ENCODE measurements at places on chromosomes 7 and 10.

GRCh38 chr7:92053312-92053711 lies 81.0 kb downstream of the CYP51A1 start:
- DNase-seq: no peak

GRCh38 chr7:29009947-29010346 lies 51.8 kb upstream of the TRIL start:
- no peak for DNase-seq

DNA sequence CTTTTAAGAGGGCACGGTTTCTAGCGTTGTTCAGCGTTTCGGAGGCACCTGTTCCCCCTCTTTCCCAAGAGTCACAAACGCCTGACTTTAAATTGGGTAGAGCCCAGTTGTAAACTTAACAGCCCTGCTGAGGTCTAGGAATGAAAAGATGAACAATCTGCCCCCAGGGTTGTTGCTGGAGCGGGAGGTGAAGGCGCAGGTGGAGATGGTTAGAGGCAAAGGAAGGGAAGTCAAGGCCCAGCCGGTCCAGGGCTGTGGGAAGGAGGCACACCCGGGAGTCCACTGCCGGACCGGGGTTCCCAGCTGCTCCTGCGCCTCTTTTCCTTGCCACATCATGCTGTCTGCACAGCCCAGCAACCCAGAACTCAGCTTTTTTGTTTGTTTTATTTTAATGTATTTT lies 770 bp downstream of the PRXL2A start:
- DNase-seq: no peak

DNA sequence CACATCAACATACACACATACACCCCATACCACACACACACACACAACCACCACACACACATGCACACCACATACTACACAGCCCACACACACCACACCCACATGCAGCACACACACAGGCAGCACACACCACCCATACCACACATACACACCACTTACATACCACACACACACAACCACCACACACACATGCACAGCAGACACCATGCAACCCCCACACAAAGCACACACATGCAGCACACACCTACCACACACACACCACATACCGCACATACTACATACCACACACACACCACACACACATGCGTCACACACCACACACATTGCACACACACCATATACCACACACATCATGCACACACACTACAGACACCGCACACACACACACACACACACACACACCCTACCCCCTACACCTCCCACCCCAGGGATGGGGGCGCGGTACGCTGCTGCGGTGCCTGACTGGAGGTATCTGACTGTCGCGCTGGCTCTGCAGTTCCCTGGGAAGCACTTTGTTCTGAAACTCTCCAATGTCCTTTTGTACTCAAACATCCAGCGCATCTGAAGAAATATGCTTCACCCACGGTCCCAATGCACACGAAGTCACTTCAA lies 5.4 kb upstream of the TRPV6 start:
- no peak for DNase-seq

DNA sequence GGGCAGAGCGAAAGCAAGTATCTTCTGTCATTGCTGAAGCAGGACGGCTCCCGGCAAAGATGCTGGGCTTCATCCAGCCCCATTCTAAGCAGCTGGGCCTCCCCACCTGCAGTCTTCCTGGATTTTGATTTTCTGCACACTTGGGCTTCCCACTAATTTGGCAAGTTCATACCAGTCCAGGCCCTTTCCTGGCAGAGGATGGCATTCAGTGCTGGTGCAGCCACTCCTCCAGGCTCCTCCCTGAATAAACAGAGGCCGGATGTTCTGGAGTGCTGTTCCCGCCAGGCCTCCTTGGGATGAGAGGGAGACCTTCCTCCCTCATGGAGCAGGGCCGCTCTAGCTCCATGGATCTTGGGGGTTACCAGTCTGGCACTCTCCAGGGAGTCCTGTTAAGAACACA lies 3.4 kb downstream of the BAG3 start:
- DNase-seq: no peak

GRCh38 chr10:108990441-108990840 lies 932.9 kb downstream of the XPNPEP1 start:
- no peak for DNase-seq

DNA sequence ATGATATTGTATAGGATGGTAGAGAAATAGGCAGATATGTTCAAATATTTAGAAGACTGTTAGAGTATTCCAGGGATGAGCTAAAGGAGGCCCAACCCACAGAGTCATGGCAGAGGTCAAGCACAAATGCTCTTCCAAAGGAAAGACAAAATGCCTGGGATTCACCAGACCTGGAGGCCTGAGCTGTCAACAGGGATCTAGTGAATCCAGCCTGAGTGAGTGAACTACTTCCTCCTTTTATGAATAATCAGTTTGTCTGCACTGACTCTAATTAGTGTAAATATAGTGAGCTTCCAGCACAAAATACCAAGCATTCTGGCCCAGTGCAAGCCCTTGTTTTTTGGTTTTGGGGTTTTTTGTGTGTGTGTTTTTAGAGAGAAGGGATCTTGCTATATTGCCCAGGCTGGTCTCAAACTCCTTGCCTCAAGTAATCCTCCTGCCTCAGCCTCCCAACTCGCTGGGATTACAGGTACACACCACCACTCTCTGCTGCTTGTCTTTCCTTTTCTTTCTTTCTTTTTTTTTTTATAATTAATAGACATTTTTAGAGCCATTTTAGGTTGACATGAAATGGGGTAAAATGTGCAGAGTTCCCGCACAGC lies 244.4 kb downstream of the SKIDA1 start:
- peak; percentile 58 for DNase-seq

GRCh38 chr10:60488111-60488669 lies 98.5 kb upstream of the ANK3 start:
- DNase-seq: no peak

DNA sequence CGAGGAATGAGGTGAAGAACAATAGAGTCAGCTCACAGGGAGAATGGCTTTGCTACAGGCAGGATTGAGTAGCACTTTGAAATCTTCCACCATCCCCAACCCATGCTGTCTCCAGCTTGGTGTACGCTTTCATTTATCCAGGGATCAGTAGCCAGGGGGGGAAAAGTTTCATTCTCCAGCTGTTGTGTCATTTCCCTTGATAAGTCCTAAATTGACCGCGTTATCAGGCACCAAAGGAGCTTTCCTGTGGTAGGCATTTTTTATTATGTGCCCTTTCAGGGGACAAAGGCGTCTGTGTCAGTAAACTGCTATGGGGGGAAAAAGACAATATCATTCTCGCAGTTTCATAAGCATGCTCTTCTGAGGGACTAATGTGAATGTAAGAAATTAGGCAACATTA lies 106.6 kb upstream of the YAE1 start:
- no peak for DNase-seq

- no peak for DNase-seq
These were observed 588.7 kb upstream of the MBL2 start for GRCh38 chr10:53361281-53361680.

GRCh38 chr10:6200734-6201515 lies 1.8 kb upstream of the PFKFB3 start:
- DNase-seq: peak; percentile 59

- DNase-seq: no peak
These were observed 66.1 kb downstream of the LRGUK start for GRCh38 chr7:134193240-134193639.

- DNase-seq: peak; percentile 50
These were observed 44.1 kb upstream of the PARD3 start for GRCh38 chr10:34859170-34859569.

DNA sequence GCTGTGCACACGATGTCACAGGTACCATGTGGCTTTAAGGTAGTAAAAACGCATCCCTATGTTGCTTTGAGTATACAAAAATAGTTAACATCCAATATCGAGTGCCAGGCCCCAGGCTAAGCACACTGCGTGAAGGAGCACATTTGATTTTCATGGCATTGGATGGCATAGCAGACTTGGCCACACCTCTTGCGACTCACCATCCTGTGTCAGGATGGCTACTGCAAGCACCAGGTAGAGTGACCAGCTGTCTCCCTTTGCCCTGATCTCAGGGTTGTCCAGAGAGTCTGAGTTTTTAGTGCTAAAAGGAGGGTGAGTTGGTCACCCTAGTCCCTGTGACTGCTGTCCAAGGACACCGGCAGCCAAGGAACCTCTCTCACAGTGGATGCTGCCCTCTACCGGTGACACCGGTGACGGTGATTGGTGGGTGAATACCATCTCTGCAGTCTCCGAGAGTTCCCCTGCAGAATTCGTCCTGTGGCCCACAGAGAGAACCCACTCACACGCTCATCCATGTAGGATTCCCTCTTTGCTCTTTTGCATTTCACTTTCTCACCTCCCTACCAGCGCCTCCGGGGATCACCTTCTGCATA lies 76.1 kb downstream of the BICC1 start:
- no peak for DNase-seq

- DNase-seq: peak; percentile 5
These were observed 66.2 kb upstream of the C10orf90 start for GRCh38 chr10:126736727-126737126.

DNA sequence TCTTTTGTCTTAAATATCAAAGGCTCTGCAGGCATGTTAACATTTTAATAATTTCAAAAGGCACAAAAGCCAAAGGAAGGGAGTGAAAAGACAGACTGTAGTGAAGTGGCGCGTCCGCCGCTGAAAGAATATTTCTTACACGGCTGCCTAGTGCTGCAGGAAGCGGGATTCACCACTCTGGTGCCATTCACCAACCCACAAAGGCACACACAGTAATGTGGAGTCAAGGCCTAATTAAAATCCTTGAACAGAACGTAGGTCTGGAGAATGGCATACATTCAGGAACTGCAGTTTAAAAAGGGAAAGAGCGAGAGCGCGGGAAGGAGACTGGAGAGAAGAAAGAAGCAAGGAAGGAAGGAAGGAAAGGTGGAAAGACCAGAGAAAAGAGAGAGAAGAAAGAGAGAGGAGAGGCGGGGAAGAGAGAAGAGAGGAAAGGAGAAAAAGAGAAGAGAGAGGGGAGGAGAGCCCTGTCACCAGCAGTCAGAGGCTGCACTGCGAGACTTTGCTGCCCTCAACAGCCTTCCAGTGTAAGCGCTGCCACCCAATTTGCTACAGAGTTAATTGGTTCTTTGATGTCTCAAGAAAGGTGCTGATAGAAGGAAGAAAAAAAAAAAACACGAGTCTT lies 554.0 kb downstream of the MDFIC start:
- no peak for DNase-seq

DNA sequence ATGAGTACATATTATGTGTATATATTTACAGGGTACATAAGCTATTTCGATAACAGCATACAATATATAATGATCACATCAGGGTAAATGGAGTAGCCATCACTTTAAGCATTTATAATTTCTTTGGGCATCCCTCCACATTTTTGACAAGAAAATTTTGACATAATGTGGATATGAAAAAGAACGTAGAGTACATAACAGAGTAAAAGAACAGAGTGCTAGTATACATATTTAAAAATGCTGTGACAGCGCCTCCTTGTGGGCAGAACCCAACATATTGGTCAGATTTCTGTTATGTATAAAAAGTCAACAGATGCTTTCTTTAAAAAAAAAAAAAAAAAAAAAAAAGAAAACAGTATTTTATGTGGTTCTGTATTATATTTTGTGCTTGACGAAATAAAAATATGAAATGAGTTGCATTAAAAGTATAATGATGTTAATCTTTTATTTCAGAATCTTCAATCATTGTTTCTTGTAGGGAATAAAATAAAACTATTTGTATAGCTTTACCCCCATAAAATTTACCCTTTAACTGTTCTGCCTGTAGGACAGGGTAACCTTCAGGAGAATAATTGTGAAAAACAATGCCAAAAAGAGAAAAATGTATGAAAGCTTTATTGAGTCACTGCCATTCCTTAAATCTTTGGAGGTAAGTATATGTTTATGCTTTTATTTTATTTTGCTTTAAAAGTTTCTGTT lies 18.3 kb upstream of the HBP1 start:
- DNase-seq: peak; percentile 72

DNA sequence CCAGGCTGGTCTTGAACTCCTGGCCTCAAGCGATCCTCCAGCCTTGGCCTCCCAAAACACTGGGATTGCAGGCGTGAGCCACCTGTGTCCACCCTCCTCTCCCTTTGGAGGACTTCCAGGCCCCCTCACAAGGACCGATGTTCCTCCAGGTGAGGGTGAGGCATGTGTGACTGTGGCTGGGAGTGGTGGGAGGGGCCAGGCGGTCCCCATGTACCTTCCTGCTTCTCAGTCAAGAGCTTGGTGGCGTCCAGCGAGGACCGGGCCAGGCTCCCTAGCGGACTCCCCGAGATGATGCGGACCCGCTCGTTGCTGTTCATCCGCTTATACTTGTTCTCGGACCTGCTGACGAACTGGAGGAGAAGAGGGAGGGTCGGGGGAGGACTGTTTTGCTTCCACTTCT lies 70.9 kb upstream of the GNA12 start:
- DNase-seq: no peak

DNA sequence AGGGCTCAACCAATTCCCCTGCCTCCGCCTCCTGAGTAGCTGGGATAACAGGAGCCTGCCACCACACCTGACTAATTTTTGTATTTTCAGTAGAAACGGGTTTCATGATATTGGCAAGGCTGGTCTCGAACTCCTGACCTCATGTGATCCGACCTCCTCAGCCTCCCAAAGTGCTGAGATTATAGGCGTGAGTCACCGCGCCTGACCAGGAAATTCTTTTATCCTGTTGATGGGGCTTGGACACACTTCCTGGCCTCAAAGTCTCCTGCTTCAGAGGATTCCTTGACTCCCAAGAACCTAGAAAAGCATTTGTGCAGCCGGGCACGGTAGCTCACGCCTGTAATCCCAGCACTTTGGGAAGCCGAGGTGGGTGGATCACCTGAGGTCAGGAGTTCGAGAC lies 16.2 kb downstream of the ZNF425 start:
- DNase-seq: peak; percentile 2

- no peak for DNase-seq
These were observed 5.5 kb upstream of the CTBP2 start for GRCh38 chr10:125165584-125166573.

GRCh38 chr10:9800011-9800410 lies 1217.7 kb upstream of the CELF2 start:
- DNase-seq: no peak

GRCh38 chr10:104435822-104436221 lies 82.2 kb downstream of the CFAP58 start:
- peak; percentile 34 for DNase-seq

GRCh38 chr10:67772894-67773511 lies 65.0 kb downstream of the DNAJC12 start:
- DNase-seq: peak; percentile 51

- no peak for DNase-seq
These were observed 50.4 kb downstream of the NRAP start for GRCh38 chr10:113613427-113613826.

GRCh38 chr10:98489561-98490481 lies 43.1 kb upstream of the HPS1 start:
- no peak for DNase-seq

DNA sequence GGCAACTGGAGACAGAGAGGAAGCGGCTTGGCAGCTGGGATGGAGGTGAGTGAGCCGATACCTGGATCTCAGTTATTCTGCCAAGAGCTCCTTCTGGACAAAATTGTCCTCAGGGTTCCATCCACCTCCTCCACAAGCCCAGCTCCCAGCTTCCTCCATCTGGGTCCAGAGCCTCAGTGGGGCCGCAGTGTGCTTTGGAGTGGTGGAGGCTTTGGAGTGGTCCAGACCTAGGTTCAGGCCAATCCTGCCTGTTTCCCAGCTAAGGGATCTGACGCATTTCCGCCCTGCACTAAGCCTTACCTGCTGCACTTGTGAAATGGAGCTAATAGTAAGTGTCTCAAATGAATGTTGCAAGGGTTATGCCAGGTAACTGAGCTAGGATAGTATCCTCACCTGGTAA lies 355.7 kb upstream of the SHH start:
- DNase-seq: no peak

GRCh38 chr10:121053151-121053550 lies 202.0 kb downstream of the WDR11 start:
- no peak for DNase-seq

- no peak for DNase-seq
These were observed 323.2 kb upstream of the COBL start for GRCh38 chr7:51639661-51640334.

- no peak for DNase-seq
These were observed 24.7 kb upstream of the TFAM start for GRCh38 chr10:58360412-58361004.
